Activated CD4-positive, alpha-beta memory T cell treated with anti-CD3 and anti-CD28 coated beads, Interleukin-2, amount 10 ng/mL, durations not matched to agents 7 days and 5 days (primary cell): ENCODE measurements at places on chromosomes 11 and 22. TPM values are rescaled to one million over a fixed set of nuclear protein-coding genes. Genes with fewer than 3 reads are reported as not detected.
A peak's percentile ranks its signal among the peaks of the same experiment; 100 is the strongest.

Gene MMP8
- not detected for total RNA-seq

Gene SLC35F2
- 10.3 TPM for total RNA-seq

DNA sequence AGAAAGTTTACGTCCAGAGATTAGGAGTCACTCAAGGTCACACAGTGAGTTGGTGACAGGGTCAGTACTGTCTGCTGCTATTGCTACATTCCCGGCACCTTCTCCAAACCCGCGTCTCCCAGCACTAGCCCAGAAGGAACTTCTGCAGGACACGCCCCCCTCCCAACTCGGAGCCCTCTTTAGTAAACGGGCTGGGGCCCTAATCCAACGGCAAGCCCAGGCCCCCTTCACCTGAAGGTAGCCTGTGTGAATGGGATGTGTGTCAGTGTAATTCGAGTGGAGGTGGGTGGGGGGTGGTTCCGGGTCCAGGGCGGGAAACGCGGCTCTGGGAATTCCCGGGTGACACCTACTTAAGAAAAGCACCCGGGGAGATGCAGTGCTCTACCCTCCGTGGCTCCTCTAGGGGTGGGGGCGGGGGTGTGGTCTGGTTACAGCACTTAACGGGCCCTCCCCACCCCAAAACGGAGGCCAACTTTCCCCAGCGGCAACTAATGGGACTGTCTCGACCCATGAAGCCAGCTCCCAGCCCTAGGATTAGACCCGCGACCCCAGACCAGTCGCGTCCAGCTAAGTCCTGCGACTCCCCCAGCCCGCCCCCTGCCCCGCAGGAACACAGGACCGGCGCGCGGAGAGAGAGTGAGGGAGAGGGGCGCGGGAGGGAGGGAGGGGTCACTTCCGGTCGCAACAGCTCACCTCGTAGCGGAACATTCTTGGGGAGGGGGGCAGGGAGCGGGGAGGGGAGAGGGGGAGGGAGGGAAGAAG lies 468 bp downstream of the PATL1 start:
- peak overlapping the region; percentile 94 for H3K27ac ChIP-seq
- no peaks in the 10 kb centered on the region for H3K27me3 ChIP-seq
- peaks cover 45% of the 10 kb centered on the region for H3K4me1 ChIP-seq
- peak overlapping the region; percentile 92 for H3K4me3 ChIP-seq
- peaks cover 37% of the 10 kb centered on the region for H3K36me3 ChIP-seq

Gene GCAT
- total RNA-seq: 13.2 TPM

DNA sequence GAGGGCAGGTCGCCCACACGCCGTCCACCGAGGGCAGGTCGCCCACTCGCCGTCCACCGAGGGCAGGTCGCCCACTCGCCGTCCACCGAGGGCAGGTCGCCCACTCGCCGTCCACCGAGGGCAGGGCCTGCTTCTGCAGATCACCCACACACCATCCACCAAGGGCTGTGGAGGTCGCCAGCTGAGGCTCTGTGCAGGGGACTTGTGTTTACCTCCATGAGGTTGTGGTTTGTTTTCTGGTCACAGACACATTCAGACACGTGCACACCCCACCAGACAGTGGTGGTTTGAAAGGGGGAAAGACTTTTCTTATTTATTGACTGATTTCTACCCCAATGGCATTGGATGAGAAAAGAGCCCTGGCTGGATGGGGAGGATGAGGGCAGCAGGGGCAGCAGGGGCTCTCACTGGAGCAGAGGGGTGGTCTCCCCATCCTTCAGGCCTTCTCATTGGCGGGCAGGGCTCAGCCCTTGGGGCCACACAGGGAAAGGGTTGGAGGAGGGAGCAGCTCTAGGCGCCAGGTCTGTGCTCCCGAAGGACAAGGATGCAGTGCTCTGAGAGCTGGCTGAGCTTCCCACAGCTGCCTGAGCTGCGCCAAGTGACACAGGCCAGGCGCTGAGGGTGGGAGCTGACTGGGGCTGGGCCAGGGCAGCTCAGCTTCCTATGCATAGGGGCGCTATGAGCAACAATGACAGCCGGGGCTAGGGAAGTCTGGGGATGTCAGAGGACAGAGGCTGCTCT lies 252.6 kb upstream of the B3GAT1 start:
- H3K4me1 ChIP-seq: no peaks in the 10 kb centered on the region
- no peaks in the 10 kb centered on the region for H3K27me3 ChIP-seq
- DNase-seq: no peak
- no peak overlapping the region for H3K4me3 ChIP-seq
- no peak overlapping the region for H3K27ac ChIP-seq

DNA sequence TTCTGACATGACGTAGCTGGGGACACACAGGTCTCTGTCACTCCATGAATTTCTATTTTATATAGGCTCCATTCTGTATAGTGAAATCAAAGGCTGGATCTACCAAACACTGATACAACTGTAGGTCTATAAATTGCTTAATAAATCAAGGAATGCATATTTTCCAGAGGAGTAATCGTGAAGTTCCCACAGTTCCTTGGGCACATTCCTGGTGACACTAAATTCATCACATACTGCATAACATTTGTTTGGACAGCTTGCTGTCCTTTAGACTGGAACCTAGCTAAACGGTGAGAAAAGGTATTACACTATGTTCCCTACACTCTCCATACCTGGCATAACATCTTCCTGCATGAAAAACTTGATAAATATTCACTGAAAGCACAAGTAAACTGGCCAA lies 41.6 kb upstream of the UCP3 start:
- H3K36me3 ChIP-seq: peaks cover 27% of the 10 kb centered on the region
- no peaks in the 10 kb centered on the region for H3K27me3 ChIP-seq

Gene KDELR3
- 0.88 TPM for total RNA-seq

DNA sequence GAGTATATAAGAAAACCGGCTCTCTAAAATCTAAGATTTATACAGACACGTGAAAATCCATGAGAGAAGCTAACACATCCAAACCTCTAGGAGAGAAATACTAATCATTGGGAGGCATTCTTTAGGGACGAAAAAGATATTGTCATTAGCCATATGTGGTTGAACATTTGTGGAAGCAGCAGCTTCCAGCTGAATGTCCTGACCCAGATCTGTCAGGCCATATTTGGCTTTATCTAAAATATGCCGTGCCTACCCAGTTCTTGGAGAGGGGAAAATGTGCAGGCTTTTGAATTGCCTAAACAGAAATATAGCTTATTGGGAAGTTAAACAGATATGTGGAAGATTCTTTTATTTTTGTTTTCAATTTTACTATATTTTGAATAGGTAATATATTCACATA lies 6.4 kb downstream of the CCDC89 start:
- H3K36me3 ChIP-seq: no peaks in the 10 kb centered on the region
- no peak for DNase-seq
- H3K4me3 ChIP-seq: no peak overlapping the region
- H3K4me1 ChIP-seq: peaks cover 21% of the 10 kb centered on the region
- no peak overlapping the region for H3K27ac ChIP-seq

GRCh38 chr22:39230261-39231196 lies 14.3 kb downstream of the PDGFB start:
- H3K4me3 ChIP-seq: no peak overlapping the region
- no peak for DNase-seq
- H3K4me1 ChIP-seq: peaks cover 5% of the 10 kb centered on the region
- peaks cover 12% of the 10 kb centered on the region for H3K27me3 ChIP-seq

DNA sequence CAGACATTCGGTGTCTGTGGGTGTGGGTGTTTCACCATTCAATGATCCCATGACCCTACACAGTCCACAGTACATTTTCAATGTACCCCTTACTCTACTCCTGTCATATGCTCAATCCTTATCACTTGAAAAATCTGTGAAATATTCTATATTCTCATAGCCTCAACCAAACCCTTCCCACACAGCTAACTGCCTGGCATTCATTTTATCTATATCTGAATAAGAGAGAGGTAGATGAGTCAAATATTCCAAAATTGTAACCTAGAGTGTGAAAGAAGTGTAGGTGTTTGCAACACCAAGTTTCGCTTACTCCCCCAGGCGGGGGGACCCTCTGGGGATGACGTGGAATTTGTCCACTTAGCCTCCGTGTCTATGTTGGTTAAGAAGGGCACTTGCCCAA lies 354.8 kb downstream of the ETS1 start:
- H3K27ac ChIP-seq: no peak overlapping the region
- H3K36me3 ChIP-seq: peaks cover 4% of the 10 kb centered on the region
- peaks cover 30% of the 10 kb centered on the region for H3K4me1 ChIP-seq
- no peak overlapping the region for H3K4me3 ChIP-seq

DNA sequence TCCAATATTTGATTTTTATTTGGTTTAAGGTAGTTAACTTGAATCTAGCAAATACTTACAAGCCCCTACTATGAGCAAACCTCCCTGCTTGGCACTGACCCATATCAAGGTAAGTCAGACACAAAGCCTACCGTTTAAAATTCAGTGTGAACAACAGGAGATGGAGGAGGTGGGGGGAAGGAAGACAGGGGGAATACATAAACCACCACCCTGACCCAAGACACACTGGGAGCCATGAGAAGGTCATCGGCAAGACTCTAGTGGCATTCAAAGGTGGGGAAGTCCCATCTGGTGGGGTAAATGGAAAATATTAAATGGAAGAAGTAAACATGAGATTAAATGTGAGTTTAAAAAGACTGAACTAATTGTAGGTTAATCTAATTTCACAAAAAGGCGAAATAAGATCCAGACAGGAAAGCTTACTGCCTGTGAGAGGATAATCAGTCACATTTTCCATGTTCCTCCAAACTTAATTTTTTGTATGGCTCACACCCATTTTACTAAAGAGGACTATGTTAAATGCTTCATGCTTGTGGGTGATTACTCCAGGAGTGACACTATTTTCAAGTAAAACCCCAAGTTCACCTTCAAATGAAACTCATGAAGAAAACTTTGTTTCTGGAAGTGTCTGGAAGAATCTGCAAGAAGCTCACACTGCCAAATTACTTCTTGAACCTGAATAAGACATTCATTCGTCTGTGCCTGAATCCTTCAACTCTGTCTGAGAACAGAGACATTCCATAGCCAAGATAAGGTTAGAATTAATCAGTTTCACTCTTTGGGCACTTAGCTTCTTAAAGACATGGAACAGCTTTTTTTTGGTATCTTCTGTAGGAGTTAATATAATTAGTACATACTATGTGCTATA lies 51.7 kb downstream of the PITPNB start:
- H3K27ac ChIP-seq: no peak overlapping the region
- peaks cover 30% of the 10 kb centered on the region for H3K4me1 ChIP-seq
- peaks cover 43% of the 10 kb centered on the region for H3K36me3 ChIP-seq
- no peaks in the 10 kb centered on the region for H3K27me3 ChIP-seq

- H3K4me1 ChIP-seq: peaks cover 12% of the 10 kb centered on the region
- H3K4me3 ChIP-seq: no peak overlapping the region
These were observed 4.2 kb upstream of the MPEG1 start for GRCh38 chr11:59216641-59217564.

Gene SHANK2
- total RNA-seq: not detected

Gene MYEOV
- total RNA-seq: not detected

- no peak overlapping the region for H3K27ac ChIP-seq
- DNase-seq: peak; percentile 78
- H3K27me3 ChIP-seq: peaks cover 23% of the 10 kb centered on the region
- H3K4me3 ChIP-seq: no peak overlapping the region
- H3K36me3 ChIP-seq: no peaks in the 10 kb centered on the region
- H3K4me1 ChIP-seq: no peaks in the 10 kb centered on the region
These were observed 9.9 kb upstream of the IGLL5 start for GRCh38 chr22:22877523-22878210.
